ENCODE measurements at places on chromosomes 5 and 9.

- DNase-seq: no peak
Measured at GRCh38 chr5:124790895-124791732, 44.7 kb upstream of the ZNF608 start.

DNA sequence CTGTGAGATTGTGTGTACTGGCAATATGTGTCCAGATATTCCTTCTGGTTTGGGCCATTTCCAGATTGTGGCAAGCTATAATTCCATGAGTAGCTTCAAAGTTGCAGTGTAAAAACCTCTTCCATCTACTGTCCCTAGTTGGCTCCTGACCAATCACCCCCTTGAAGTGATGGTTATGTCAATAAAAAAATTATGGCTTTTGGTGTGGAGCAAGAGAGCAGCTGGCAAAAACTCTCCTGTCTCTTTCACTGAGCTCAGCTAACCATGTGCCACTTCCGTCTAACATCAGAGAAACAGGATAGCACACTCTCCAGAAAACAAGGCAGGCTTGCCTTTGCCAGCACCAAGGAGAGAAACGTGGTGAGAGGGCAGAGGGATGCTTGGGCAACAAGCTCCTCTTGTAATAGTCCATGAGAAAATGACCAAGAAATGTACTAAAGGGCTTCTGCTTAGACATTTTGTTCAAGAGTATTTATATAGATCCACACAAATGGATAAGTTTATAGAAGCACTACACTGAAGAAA is 914.4 kb upstream of the SEMA6A start:
- no peak for DNase-seq

DNA sequence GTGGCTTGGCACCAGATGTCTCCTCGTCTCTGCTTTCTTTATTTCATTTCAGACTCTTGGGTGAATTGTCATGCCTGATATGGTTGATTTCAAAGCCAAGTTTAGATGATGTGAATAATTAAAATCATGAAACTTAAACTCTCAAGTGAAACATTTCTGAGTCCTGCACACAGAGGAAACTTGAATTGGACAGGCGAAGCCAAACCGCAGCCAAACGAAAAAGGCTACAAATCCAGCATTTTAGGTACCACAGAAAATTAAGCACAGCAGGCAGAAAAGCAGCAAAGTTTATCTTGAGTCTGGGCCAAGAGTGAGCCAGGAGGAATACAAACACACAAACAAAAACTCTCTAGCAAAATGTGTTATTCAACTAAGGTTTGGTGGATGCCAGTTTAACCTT is 659.8 kb upstream of the KLF4 start:
- no peak for DNase-seq

- no peak for DNase-seq
Measured at GRCh38 chr9:112121633-112122032, 53.5 kb downstream of the SUSD1 start.

Data from progenitor cell of endocrine pancreas (in vitro differentiated cells).